ENCODE measurements at places on chromosomes 5 and 9.

DNA sequence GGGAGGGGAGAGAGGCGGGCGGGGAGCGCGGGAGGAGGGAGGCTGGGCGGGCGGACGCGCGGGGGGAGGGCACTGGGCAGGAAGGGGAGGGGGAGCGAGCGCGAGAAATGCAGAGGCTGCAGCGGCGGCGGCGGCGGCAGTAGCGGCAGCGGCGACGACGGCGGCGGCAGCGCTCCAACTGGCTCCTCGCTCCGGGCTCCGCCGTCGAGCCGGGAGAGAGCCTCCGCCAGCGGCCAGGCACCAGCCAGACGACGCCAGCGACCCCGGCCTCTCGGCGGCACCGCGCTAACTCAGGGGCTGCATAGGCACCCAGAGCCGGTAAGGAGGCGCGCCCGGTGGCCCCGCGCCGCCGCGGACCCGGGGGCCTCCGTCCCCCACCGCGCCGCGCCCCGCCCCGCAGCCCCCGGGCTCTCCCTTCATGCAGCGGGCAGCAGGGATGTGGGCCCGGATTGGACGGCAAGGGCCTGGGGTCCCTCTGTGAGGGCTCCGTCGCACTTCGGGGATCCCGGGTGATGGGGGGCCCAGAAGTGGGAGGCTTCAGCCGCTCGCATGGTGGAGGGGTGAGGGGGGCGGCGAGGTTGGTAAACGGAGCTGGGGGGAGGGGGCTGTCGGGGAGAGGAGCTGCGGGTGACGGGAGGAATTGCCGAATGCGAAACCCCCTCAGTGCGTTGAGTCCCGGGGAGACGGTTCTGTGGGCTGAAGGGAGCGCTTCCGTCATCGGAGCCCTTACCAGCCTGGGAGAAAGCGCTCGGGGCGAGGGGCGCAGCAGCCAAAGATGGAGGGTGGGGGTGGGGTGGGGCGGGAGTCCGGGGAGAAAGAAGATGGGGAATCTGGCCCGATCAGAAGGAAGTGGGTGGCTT is at the start of gene BASP1:
Gene BASP1, plus strand, starts transcription at position 139 of the 860 bp plus-strand sequence. CDS start 57,586 bp downstream, outside the sequence.
- DNase-seq = peak; percentile 63

GRCh38 chr5:107557051-107557658 is 113.6 kb downstream of the EFNA5 start:
- no peak for DNase-seq

- DNase-seq = no peak
These were observed 277.1 kb downstream of the NR3C1 start for GRCh38 chr5:143126174-143127019.

DNA sequence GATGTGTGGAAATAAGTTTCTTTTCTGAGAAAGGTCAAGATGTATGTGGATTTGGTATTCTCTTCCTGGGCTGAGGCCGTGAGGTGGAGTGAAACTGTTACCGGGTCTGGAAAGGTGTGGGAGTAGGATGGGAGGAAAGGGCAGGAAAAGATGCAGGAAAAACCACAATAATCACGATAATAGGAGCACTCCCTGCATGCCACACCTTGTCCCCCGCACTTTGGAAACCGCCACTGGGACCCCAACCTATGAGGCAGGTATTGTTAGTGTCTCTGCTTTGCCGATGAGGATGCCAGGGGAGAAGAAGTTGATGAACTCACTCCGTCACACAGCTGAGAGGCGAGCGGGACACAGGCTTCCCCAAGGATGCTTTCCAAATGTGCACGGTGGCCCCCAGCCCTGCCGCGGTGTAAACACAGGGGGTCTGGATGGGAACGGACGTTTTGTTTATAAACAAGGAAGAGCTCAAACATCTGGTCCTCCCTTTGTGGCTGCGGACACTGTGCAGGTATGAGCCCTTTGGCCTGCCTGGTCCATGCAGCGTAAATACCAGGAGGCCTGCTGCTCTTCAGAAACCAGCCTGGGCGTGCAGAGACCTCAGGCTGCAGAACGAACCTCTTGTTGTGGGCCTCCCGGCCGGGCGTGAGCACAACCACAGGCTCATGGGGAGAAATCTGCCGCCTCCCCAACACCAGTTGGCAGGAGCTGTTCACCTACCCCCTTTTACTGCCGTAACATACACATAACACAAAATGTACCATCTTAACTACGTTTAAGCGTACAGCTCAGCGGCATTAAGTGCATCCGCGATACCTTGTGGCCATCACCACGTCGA is 126.7 kb downstream of the COL23A1 start:
- no peak for DNase-seq

DNA sequence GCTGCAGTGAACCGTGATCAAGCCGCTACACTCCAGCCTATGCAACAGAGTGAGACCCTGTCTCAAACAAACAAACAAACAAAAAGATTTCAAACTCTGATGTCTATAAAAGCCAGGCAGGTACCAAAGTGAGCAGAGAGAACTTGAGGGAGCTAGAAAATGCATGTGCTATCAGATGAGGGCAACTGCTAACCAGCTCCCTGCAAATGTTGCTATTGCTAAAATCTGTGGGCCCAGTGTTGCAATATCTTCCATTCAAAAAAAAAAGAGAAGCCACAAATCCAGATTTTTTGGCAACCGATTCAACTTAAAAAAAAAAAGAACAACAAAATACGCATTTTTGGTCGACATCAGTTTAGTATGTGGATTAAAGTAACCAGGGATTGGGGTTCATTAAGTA is 5.5 kb downstream of the UBE2D2 start:
- DNase-seq = no peak

GRCh38 chr9:17328331-17328730 is 193.5 kb downstream of the CNTLN start:
- no peak for DNase-seq

DNA sequence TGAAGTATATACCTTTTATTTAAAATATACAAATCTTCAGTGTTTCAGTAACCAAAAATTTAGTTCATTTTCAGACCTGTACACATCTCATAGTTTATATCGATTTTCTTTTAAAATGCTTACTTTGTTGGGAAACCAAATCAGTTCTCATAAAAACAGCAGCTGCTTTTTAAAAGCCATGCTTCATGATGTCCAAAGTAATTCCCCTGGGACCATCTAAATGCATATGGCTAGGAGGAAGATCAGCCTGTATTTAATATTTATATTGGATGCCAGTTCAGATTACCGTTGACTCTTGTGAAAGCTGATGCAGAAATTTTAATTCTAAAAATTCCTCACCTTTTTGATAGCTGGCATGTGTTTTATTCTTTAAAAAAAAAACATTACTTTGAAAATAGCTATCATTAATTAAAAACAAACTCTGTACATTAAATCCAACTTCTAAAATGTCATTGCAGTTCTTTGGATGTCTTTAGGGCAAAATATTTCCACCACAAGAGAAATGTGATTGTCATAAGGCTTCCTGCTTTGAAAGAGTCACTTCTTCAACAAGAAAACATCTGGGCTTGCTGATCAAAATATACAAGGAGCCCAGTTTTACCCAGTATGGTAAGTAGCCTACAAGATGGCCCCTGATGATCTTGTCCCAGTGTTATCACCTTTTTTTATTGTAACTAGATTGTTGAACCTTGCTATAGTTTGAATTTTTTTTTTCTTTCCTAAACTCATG is 1242.9 kb upstream of the CDH6 start:
- DNase-seq = no peak

GRCh38 chr9:137136261-137136880 is 2.6 kb upstream of the GRIN1 start:
- DNase-seq = no peak

DNA sequence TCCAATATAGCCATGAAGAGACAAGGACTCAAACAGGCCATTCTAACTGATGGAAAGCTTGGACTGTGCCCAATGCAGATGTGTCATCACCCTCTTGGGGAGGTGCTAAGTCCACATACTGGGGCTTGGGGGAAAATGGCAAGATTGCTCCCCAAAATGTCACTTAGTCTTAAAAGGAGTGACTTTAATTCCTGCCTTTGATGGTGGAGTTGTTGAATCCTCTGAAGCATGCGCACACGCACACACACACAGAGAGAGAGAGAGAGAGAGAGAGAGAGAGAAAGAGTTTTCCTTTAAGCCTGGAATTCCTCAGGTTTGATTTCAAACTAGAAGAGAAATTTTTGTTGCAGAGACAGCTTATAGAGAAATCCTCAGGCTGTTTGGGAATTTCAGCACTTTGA is 161.9 kb upstream of the GAS1 start:
- DNase-seq = no peak

DNA sequence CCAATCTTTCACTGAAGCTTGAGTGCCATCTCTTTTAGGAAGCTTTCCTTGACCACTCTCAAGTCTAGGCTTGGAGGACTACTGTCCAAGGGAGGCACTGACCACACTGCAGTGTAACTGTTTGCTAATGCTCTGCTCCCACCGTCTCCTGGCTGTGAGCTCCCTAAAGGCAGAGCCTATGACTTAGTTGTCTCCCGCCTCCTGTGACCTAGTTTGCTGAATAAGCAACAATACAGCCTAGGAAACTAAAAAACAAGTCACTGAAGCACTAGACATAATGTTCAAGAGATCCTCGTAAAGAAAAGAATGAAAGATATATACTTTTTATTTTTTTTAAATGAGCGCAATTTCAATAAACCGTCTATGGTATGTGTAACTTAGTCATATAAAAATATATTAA is 31.4 kb downstream of the LIX1 start:
- no peak for DNase-seq

GRCh38 chr9:135126451-135127187 is 39.2 kb downstream of the OLFM1 start:
- no peak for DNase-seq

- DNase-seq = no peak
These were observed 237.2 kb downstream of the ROR2 start for GRCh38 chr9:91712811-91713210.

DNA sequence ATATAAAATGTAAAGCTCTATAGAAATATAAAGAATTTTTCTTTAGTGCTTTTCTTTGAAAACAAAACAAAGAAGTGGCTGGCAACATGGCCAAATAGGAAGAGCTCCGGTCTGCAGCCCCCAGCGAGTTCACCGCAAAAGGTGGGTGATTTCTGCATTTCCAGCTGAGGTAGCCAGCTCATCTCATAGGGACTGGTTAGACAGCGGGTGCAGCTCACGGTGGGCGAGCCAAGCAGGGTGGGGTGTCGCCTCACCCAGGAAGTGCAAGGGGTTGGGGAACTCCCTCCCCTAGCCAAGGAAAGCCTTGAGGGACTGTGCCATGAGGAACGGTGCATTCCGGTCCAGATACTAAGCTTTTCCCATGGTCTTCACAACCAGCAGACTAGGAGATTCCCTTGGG is 21.0 kb upstream of the TIMD4 start:
- no peak for DNase-seq

DNA sequence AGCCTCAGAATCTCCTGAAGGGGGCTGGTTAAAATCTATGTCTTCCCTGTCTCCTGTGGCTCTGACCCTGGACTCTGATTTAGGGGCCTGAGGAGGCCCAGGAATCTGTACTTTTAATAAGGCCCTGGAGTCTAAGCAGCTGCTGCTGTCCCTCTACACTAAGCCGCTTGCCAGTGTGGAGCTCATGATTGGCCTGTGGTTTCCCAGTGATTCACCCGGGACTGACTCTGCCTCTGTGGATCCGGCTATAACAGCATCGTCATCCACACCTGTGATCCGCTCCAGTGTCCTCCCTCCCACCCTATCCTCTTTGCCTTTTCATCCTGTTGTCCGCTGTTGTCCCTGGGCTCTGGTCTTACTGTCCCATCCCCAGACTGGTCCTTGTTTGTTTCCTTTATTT is 3.7 kb downstream of the SLC31A2 start:
- no peak for DNase-seq

DNA sequence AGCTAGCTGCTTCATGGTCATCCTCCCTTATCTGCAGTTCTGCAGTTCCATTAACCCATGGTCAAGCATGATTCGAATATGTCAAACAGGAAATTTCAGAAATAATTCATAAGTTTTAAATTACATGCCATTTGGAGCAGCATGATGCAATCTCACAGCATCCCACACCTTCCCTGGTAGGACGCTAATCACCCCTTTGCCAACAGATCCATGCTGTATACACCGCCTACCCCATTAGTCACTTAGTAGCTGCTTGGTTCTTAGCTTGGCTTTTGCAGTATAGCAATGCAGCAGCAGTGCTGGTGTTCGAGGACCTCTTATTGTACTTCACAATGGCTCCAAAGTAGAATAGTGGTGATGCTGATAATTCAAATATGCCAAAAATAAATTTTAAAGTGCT is 739.7 kb upstream of the CDH9 start:
- DNase-seq = no peak

- DNase-seq = no peak
These were observed 72.8 kb downstream of the APBA1 start for GRCh38 chr9:69599232-69599971.

- no peak for DNase-seq
These were observed 79.6 kb upstream of the CDK20 start for GRCh38 chr9:88053856-88054501.

DNA sequence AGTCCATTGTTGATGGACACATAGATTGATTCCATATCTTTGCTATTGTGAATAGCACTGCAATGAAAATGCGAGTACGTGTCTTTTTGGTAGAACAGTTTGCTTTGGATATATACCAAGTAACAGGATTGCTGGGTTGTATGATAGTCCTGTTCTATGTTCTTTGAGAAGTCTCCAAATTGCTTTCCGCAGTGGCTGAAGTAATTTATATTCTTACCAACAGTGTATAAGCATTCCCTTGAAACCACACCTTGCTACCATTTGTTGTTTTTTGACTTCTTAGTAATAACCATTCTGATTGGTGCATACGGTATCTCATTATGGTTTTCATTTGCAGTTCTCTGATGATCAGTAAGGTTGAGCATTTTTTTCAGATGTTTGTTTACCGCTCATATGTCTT is 792.9 kb downstream of the PTPRD start:
- no peak for DNase-seq

- no peak for DNase-seq
These were observed 32.4 kb downstream of the CYSTM1 start for GRCh38 chr5:140207250-140207964.

DNA sequence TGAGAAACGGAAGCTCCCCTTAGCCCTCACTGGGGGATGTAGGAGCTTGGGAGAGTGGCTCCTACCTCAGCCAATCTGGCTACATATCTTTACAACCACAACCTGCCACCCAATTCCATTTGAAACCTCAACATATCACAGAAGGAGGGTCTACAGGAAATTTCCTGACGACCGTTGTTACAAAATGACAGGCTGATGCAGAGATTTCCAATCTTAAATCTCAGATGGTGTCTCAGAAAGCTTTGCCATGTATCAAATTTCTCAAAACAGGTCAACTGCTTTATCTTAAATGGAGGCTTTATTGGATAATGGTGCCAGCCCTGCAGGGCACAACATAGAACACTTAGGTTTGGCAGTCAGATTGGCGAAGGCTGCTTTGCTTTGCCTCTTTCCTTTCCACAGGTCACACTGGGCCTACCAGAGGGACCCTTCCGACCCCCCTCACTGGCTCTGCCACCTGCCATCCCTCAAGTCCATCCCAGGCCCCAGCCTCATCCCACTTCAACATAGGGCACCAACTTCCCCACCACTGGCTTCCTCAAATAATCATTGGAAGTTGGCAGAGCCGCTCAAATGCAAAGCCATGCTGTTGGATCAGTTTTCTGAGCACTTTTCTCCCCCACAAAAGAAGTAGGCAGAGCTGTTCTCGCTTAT is 11.1 kb upstream of the SPATA31E1 start:
- no peak for DNase-seq

DNA sequence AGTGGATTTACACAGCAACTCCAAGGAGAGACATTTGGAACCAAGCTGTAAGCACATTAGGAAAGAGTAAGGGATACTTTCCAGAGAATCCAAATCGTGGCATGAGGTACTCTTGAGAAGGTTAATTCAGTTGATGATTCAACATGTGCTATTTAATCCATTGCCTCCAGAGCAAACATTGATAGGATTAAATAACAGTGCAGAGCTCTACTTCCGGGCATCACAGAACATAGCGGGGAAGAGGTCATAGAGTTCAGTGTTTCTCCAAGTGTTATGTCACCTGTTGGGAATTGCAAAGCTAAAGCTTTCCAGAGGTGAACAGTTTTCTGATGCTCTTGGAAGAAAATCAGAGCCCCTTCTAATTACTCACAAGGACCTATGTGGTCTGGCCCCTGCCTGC is 127.5 kb downstream of the PPP2R2B start:
- DNase-seq = no peak
